ENCODE measurements at places on chromosomes 1 and 21.

DNA sequence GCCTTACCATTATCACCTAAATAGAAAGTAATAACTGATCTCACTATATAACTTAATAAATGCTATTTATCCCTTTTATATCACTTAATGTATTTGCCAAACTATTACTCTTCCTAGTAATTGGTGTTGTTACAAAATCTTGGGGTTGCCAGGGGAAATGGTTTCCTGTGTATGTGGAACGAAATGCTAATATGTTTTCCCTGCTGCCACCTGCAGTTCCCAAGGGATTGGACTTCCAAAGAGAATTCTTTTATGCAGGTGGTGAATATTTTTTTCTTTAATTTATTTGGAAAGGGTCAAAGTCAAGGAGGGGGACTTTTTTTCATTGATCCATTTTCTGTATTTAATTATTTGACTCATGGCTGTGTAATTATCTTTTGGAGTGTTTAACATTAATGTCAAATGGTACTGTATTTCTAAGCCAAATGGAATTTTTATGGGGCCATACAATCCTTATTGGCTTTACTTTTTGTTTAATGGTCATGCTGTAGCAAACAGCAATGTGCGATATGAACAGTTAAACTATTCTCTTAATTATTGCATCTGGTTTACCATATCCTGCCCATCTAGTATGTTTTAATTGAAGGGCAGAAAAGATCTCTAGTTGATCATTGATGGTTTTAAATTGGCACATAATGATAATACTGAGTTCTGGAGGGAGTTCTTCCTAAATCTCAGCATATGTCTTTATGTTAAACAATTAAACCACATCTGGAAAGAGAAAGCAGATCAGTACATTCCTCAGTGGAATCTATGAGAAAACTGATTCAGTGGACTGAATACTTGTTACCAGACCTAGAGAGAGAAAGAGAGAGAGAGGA, 486.3 kb downstream of the TTLL7 start:
- no peak for DNase-seq

DNA sequence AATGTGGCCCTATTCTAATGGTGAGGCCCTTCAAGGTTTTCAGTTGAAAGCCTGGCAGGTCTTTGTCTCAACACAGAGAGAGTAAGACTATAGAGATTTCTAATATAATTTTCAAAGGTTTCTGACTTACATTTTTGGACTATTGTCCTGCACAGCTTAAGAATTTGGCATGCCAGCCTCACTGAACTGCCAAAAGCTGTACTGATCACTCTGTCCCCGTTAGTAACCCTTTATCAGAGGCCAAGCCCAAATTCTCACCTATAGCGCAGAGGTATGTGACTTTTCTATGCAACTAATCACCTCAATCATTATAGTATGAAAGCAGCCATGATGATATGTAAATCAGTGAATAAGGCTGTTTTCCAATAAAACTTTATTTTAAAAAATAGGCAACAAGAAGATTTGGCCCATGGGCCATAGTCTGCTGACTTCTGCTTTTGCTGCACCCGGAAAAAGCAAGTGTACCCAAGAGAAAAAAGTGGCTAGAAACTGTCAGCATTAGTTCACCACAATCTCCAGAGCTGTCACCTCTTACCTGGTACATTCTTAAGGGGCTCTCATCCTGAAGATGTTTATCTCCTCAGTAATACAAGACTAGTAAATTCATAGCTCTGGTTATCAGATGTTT, 85.4 kb downstream of the PIGK start:
- no peak for DNase-seq

- no peak for DNase-seq
These were observed 70.7 kb downstream of the PGM1 start for GRCh38 chr1:63663873-63664272.

- no peak for DNase-seq
These were observed 116.4 kb upstream of the KCNJ15 start for GRCh38 chr21:38140207-38140903.

DNA sequence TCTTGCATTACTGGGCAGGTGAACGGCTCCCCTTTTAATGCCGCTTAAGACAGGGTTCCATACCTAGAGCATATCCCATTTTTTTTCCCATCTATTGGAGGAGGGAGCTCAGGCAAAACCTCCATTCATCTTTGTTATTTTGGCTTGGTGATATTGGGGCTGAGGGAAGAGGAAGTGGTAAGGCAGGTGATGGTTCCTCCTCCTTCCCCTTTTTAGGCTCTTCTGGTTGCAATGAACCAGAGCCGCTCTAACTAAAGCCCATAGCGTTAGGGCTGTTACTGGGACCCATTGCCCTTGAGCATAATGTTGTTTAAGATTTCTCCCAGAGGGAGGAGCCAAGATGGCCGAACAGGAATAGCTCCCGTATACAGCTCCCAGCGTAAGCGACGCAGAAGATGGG, 21.1 kb downstream of the PYHIN1 start:
- no peak for DNase-seq

DNA sequence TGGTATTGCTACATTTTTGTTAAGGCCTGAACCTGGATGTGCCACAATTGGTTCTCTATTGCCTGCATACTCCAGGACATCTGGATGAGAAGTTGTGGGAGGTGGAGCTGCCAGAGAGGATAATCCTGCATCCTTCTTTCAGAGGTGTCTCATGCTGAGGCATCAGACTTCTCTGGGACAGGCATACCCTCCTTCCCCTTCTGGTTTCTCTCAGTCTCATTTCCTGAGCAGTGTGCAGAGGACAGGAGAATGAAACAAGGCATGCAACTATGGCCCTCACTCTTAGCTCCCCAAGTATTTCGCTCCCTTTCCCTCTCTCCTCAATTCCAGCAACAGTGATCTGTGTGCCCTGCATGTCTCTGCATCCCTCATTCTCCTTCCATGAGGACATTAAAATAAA, 7.6 kb upstream of the RGSL1 start:
- no peak for DNase-seq

- no peak for DNase-seq
These were observed 318 bp downstream of the ALDH4A1 start for GRCh38 chr1:18901952-18902522.

- no peak for DNase-seq
These were observed 27.8 kb upstream of the FOXE3 start for GRCh38 chr1:47388030-47388890.

DNA sequence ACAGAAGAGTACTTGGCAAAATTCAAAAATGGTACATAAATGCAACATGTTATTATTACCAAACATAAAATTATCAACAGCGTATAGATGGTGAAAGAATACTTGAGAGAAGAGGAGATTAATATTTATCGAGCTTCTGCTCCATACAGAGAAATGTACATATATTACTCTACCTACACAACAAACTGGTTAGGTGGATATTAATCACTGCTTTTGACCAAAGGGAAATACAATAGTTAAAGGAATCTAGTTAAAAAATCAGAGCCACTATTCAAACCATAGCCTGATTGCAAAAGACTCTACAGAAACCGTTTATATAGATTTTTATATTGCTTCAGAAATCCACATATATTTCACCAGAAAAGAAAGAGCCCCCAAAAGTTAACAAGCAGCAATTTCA, 379.3 kb upstream of the PRMT6 start:
- no peak for DNase-seq

GRCh38 chr1:105874621-105875020, 1181.9 kb upstream of the PRMT6 start:
- no peak for DNase-seq

DNA sequence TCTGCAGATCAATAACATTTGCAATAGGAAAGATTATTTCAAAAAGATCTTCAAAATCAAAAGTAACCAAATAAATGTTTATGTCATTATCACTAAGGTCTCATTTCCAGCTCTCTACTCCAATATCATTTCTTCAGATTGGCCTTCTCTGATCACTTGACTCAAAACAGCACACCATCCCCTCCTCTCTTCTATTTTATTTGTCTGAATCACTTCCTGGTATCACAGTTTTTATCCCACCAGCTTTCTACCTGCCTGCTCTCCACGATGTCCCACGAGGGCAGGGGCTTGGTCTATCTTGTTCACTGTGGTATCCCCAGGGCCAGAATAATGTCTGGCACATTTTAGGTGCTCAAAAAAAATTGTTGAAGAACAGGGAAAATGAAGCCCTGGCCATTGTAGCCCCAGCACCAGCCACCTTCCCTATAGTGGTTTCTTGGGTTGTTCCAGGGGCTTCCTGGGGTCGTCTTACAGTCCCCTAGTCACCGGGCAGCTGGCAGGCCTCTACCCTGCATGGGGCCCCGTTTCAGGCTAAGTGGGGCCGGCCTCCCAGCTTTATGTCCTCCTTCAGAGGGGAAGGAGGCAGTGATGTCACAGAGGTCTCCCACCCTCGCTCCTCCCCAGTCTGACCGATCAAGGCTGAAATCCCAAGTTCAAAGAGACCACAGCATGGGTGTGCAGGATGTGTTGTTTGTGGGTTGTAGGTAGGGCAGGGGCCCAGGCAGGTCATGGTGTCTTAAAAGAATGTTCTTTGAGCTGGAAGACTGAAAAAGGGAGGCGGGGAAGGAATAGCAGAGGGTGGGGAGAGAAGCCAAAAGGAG, 3.5 kb upstream of the PADI1 start:
- no peak for DNase-seq

DNA sequence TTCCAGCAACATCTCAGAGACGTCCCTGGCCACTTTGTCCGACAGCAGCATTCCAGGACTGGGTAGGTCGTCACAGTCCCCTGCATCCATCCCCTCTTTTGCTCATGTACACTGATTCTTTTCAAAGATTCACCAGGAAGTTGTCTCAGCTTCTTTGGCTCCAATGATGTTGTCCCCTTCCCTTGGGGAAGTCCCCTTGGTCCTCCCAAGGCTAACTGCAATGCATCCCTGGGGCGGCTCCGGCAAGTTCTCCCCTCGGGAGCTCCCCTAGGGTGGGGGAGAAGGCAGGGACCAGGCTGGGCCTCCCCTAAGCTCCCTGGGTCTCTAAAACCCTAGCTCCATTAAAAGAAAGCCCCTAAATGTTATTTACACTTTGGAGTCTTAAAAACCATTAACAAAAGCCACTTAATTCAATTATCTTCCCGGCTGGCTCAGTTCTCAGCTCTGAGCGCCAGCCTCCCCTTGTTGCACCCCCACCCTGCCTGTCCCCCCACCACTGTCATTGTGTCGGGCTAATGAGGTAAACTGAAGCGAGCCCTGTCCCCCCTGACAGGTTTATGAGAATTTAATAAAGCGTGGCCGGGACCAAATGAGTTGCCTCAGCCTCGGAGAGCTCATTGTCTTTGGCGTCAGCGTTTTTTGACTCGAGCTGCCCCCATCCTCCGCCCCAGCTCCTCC, 25.3 kb downstream of the KNCN start:
- no peak for DNase-seq

DNA sequence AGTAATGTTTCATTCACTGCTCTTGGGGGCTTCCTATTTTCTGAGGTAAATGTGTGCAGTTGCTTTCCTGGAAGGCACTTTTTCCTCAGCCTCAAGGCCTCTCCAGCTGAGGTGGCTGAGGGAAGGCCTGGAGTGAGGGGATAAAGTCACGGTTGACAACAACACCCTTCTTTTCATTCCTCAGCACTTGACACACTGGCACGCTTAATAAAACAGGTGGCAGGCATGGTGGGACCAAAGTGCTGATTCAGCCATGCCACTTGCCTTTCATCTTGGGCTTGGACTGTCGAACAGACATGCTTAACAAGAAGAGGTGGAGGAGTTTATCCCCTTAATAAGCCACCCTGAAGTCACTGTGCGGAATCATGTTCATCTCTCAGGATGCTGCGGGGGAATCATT, 23.6 kb upstream of the GRHL3 start:
- DNase-seq = no peak

GRCh38 chr1:211532088-211532444, 40.1 kb upstream of the RD3 start:
- DNase-seq = no peak

- DNase-seq = no peak
These were observed 93.3 kb downstream of the SSBP3 start for GRCh38 chr1:54312796-54313316.

- no peak for DNase-seq
These were observed 175.4 kb downstream of the SEC16B start for GRCh38 chr1:177794376-177794991.

DNA sequence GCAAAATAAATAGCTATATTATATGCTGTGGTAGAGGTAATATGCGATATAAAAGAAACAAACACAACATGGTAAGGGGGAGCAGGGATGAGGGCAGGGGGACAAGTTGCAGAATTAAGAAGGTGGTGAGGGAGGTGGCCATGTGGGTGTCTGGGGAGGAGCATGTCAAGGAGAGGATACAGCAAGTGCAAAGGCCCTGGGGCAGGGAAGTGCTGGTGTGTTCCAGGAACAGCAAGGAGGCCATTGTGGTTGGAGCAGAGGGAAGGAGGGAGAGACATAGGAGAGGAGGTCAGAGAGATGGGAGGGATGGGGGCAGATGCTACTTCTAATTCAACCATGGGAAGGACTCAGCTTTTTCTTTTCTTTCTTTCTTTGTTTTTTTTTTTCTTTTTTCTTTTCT, 161.2 kb upstream of the IGSF21 start:
- DNase-seq = no peak

- no peak for DNase-seq
These were observed 37.4 kb upstream of the ZBTB40 start for GRCh38 chr1:22414244-22414751.

- DNase-seq = no peak
These were observed 48.0 kb downstream of the IL6R start for GRCh38 chr1:154453161-154453560.

GRCh38 chr1:93710499-93711453, 29.1 kb upstream of the BCAR3 start:
- no peak for DNase-seq

DNA sequence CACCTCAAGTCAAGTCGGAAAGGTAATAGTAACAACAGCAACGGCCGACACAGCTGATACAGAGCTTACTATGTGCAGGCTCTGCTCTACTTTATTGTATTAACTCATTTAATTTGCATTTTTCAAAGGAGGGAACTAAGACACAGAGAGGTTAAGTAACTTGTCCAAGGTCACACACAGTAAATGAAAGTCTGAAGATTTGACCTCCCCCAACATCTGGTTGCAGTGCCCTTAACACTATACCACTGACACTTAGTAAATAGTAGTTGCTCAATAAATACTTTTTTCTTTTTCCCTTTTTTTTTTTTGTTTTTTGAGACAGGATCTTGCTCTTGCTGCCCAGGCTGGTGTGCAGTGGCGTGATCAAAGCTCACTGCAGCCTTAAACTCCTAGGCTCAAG, 39.2 kb downstream of the RAP1GAP start:
- no peak for DNase-seq

GRCh38 chr1:33943978-33944377, 80.1 kb downstream of the HMGB4 start:
- no peak for DNase-seq

- no peak for DNase-seq
These were observed 15.7 kb downstream of the SSR2 start for GRCh38 chr1:156004843-156005584.

Data from activated T-cell treated with anti-CD3 and anti-CD28 coated beads for 48 hours (primary cell).